ENCODE measurements at places on chromosomes 4 and X.

- DNase-seq = no peak
Measured at GRCh38 chr4:37989398-37990260, 29.4 kb downstream of the PTTG2 start.

- DNase-seq = no peak
Measured at GRCh38 chr4:139719381-139720101, 53.9 kb downstream of the MGST2 start.

DNA sequence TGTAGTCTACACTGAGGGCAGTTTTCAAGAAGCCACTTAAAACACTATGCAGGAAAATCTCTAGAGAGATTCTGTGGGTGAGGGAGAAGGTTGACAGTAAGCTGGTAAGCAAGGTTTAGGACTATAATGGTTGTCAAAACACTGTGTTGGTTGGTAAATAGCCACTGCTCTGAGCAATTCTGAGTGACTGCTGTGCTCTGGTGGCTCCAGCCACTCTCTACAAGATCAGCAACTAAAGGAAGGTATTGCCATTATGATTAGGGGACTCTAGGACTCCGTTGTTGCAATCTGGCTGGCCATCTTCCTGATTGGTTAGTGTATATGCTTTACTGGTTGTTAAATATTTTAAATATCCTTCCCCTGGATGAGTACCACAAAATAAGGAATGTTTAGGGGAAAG is 5.5 kb upstream of the FAM47E start:
- no peak for DNase-seq

- no peak for DNase-seq
Measured at GRCh38 chrX:42129022-42129940, 205.9 kb upstream of the CASK start.

DNA sequence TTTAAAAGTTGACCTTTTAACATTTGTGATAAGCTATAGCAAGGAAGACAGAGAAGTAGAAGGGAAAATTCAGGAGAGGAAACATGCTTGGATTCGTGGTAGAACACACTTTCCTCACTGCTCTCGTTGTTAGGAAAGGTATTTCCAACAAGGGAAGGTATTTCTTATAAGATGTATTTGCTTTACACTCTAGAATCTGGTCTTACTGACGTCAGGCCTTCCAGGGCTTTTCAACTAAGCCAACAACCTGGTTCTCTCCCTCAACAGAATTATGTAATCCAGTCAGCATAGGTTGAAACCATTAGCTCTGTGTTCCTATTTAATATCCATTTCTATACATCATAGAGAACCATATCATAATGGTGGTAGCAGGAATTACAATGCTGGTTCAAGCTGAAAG is 241.9 kb downstream of the SLC39A8 start:
- DNase-seq = no peak

GRCh38 chr4:10366628-10367027 is 90.6 kb downstream of the ZNF518B start:
- no peak for DNase-seq

- no peak for DNase-seq
Measured at GRCh38 chr4:150578745-150579501, 3.0 kb upstream of the MAB21L2 start.

DNA sequence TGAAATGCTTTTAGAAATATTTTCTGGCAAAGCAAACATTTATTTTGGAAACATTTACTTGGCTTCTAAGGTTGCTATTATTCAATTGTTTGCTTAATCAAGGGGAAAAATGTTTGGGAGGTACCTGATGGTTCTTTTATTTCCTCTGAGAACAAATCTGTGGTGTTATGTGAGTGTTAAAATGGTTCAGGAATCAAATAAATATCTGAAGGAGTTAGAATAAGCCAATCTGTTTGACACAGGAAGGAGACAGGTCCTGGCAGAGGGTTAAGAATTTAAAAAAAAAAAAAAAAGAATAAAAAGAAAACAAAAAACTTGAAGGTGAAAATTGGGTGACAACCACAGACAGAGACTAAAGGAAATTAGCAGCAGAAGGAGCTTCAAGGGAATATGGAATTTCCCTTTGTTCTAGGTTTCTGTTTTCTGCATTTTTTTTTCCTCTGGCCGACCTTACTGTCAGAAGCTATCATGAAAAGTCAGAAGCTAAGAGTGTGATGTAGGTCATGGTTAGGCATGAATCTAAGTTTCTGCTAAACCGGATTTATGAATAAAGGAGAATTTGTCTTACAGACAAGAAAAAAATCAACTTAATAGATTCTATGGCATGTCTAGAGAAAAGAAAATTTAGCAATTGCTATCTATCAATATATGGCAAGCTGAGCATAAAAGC is 78.6 kb upstream of the PNPLA4 start:
- DNase-seq = no peak

- no peak for DNase-seq
Measured at GRCh38 chrX:111354496-111354895, 57.5 kb downstream of the DCX start.

- DNase-seq = no peak
Measured at GRCh38 chrX:130103605-130104004, 6.7 kb downstream of the ELF4 start.

- no peak for DNase-seq
Measured at GRCh38 chr4:39450618-39451017, 8.1 kb downstream of the RPL9 start.

DNA sequence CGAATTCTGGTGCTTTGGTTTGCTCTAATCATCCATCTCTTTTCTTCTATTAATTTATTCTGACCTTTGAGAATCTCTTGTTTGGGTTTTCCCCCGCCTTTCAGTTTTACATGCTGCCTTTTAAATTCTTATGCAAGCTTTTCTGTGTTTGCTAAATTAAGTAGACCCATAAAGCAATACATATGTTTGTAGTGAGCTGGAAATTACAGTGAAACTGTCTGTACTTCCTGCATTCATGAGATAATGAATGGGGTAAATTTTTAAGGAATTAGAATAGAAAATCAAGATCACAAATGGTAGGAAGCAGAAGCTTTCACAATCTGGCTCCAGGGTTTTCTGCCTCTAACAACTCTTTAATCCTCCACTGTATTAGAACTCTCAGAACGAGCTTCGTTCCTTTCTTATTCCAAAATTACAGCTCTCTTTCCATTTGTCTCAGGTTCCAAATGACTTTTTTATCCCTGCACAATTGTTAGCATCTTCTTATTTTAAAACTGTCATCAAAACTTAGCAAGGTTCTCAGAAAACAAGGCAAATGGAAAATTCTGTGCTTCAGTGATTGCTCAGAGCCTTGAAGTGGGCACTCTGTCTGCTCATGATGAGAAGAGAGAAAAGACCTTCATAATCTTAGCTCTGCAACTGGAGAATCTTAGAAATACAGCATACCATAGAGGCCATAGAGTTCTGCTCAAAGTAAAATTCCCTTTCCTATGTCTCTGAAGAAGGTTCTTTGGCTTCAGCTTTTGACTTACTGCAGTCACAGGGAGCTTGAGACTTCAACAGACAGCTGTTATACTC is 108.2 kb downstream of the EGF start:
- no peak for DNase-seq

- DNase-seq = no peak
Measured at GRCh38 chr4:33924811-33925210, 2319.5 kb downstream of the ARAP2 start.

DNA sequence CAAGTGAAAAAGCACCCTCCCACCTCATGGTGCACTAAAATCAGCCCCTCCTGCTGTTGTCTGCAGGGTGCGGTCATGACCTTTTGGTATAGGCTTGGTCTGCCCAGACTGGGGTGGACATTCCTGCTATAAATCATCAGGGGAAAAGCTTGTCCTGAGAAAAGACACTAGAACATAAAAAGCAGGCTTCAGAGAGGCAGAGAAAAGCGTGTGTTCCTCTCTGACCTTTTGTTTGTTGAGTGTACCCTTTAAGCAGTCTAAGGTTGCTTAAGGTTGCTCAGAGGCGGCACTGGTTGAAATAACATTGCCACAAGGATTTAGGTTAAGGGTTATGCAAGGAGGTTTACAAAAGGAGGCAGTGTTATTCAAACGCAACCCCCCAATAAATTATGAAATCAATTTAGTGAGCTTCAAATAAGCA is 43.5 kb downstream of the CCDC158 start:
- no peak for DNase-seq

- no peak for DNase-seq
Measured at GRCh38 chr4:76957004-76957738, 7.6 kb downstream of the SEPTIN11 start.

DNA sequence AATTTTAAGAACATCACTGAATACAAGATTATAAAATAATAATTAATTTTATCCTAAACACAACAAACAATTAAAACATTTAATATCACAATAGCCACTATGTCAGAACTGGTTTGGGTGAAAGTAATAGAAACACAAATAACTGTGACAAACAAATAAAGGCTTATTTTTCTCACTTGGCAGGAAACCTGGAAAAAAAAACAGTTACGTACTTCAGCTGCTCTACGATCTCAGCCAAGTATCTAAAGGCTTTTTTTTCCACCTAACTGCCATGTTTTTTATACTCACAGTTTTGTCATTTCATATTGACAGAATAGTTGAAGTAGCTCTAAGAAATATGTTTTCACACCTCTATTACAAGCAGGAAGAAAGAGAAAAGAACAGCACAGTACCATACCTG is 284.8 kb upstream of the INTU start:
- no peak for DNase-seq

DNA sequence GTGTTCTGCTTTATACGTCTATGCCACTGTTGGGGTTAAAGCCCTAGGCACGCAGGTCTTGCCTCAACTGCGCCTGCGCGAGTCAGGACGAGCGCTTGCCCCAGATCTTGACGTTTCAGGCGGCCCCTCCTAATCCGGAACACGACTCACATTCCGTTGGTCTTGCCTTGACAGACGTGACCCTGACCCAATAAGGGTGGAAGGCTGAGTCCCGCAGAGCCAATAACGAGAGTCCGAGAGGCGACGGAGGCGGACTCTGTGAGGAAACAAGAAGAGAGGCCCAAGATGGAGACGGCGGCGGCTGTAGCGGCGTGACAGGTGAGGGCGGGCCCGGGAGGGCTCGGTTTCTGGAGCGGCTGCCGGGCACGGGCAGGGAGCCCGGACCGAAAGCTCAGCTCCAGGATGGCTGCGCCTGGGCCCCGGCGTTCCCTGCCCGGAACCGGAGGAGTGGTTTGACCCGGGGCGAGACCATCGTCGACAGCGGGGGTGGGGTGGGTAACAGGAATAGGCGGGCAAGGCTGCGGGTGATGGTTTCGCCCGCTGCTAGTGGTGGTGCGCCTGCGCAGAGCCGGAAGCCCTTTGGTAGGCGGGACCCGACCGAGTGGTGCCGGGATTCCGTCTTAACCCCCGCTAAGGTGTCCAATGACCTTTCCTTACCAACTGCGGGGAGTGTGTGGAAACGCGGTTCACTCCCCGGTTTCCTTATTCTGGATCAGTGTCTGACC is at the start of gene ARAF:
ARAF (plus strand) TSS at position 272 of the 725 bp plus-strand sequence. CDS start 1,763 bp downstream, outside the sequence.
- peak; percentile 90 for DNase-seq

DNA sequence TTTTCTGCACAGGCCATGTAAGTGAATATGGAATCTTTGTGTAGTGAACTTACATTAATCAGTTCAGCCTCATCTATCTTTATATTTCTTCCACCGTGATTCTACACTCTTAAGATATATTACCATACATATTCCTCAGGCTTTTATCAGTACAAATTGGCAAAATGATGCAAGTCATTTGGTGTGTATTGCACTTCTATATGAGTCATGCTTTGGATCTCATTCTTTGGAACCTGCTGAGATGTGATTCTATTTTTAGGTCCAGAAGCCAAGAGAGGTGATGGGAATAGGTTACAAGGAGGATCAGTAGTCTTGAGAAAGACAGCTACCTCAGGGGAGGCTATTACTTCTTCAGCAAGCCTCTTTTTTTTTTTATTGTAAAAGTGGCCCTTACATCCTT is 204.4 kb downstream of the ZNF330 start:
- DNase-seq = no peak

GRCh38 chr4:2995546-2996265 is 32.3 kb downstream of the GRK4 start:
- DNase-seq = no peak

- no peak for DNase-seq
Measured at GRCh38 chr4:137968956-137969678, 273.0 kb downstream of the SLC7A11 start.

GRCh38 chr4:98516042-98516440 is 142.4 kb downstream of the TSPAN5 start:
- no peak for DNase-seq

GRCh38 chrX:30282527-30282926 is 26.7 kb downstream of the NR0B1 start:
- DNase-seq = no peak

- no peak for DNase-seq
Measured at GRCh38 chrX:132433001-132433400, 55.8 kb downstream of the MBNL3 start.

DNA sequence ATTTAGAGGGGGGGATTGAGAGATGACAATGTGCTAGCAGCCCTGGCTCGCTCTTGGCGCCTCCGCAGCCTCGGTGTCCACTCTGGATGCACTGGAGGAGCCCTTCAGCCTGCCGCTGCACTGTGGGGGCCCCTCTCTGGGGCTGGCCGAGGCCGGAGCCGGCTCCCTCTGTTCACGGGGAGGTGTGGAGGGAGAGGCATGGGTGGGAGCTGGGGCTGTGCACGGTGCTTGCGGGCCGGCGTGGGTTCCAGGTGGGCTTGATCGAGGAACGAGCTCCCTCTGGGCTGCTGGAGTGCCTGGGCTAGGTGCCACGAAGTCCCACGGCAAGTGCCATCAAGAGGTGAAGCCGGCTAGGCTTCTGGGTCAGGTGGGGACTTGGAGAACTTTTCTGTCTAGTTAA is 6.9 kb downstream of the C4orf46 start:
- DNase-seq = no peak

DNA sequence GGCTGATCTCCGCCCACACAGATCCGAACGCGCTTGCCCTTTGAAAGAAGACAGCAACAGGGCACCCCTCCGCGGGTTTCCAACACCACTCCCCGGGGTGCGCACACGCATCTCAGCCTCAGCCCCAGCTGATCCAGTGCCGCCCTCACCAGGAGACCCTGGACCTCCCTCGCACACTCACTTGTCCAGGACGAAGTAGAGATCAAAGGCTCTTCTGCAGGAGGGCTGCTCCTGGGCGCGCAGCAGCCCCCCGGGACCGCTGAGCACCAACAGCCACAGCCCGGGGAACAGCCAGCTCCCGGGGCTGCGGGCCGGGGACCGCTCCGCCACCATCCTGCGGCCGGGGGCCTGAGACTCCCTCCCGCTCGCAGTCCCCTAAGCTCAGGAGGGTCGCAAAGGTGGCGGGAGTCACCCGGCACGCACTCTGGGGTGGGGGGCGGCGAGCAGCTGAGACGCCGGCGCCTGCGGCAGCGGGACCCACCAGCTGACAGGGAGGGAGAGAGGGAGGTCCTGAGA is 743 bp downstream of the ANTXR2 start:
- DNase-seq = peak; percentile 76

GRCh38 chr4:31234494-31234893 is 514.3 kb downstream of the PCDH7 start:
- DNase-seq = no peak

- DNase-seq = no peak
Measured at GRCh38 chr4:138161351-138161750, 80.8 kb downstream of the SLC7A11 start.

- no peak for DNase-seq
Measured at GRCh38 chr4:145298885-145299284, 118.5 kb upstream of the OTUD4 start.
